ENCODE measurements at places on chromosomes 4 and X. TPM values are rescaled to one million over a fixed set of nuclear protein-coding genes. Genes with fewer than 3 reads are reported as not detected.

- DNase-seq: no peak
Observed at GRCh38 chr4:159503236-159504008, 400.5 kb downstream of the RAPGEF2 start.

DNA sequence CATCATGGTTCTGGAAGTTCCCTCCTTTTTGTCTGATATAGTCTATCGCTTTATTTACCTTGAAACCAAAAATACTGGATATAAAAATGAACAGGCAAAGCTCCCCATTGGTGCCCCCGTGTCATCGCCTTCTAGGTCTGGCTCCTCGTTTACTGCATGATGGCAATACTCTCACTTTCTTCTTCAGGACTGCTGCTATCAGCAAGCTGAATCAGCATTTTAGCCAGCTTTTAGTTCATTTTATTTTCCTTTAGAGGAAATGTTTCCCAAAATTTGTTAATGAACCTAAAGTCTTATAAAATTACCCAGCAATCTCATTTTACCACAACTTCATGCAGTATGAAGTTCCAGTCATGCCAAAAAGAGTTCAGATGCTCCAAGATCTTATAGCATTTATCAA is 80.5 kb downstream of the ZIC3 start:
- DNase-seq: no peak

GRCh38 chr4:173669460-173670179 is 139.6 kb upstream of the HAND2 start:
- DNase-seq: no peak

Gene PAGE4
- total RNA-seq: not detected

GRCh38 chrX:129590596-129590995 is 50.5 kb downstream of the OCRL start:
- no peak for DNase-seq

GRCh38 chr4:24915121-24915922 is 2.5 kb upstream of the CCDC149 start:
- no peak for DNase-seq

GRCh38 chr4:153116291-153116680 is 88.0 kb upstream of the TRIM2 start:
- no peak for DNase-seq

DNA sequence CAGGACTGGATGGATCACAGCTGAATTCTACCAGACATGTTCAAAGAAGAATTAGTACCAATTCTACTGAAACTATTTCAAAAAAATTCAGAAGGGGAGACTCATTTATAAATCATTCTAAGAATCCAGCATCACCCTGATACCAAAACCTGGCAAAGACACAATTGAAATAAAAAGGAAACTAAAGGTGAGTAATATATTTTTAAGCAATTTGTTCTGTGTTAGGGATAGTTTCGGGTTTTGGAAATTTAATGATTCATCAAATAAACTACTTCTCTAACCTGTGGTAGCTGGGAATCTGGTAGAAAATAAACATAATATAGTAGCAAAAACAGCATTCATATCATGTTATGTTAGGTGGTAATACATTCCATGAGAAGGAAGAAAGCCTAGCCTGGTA is 662.2 kb upstream of the BOD1L1 start:
- DNase-seq: no peak

- no peak for DNase-seq
Observed at GRCh38 chr4:24145591-24145990, 255.7 kb upstream of the PPARGC1A start.

GRCh38 chr4:114310296-114310925 is 288.2 kb upstream of the UGT8 start:
- no peak for DNase-seq

DNA sequence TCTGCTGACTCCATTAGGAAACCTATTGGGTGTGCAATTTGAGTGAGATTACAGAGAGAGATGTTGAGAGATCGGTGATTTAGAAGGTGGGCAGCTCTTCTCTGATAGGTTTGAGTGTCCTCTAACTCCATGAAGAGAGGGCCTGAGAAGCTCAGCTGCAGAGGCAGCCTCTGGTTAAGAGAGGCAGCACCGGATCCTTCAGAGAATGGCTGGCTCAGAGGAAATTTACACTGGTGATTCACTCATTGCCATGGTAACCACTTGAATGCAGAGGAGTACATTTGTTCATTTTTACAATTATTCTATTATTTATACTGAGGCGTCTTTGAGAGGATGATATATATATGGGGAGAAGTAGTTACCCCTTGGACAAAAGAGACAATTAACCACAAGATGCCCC is 171.7 kb downstream of the PDGFRA start:
- no peak for DNase-seq

Gene STAP1
- not detected for total RNA-seq

Gene ZNF674
- total RNA-seq: 5.7 TPM

DNA sequence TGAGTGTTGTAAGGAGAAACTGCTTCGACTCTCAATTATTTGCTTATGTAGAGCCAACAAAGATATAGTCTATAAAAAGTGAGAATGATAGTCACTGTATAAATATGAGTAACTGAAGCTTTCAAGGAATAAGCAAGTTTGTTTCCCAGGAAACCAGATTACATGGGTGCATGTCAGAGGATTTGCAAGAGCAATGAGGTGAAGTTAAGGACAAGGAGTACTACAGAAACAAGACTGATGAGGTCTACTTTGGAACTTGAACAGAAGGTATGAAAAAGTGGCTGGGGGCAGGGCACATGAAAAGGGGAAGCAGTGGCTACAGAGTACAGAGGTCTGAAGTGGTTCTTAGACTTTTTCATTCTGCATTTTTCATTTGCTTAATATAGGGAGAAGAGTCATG is 321.0 kb upstream of the CXXC4 start:
- DNase-seq: no peak

Gene EIF4E
- 90.6 TPM for total RNA-seq

DNA sequence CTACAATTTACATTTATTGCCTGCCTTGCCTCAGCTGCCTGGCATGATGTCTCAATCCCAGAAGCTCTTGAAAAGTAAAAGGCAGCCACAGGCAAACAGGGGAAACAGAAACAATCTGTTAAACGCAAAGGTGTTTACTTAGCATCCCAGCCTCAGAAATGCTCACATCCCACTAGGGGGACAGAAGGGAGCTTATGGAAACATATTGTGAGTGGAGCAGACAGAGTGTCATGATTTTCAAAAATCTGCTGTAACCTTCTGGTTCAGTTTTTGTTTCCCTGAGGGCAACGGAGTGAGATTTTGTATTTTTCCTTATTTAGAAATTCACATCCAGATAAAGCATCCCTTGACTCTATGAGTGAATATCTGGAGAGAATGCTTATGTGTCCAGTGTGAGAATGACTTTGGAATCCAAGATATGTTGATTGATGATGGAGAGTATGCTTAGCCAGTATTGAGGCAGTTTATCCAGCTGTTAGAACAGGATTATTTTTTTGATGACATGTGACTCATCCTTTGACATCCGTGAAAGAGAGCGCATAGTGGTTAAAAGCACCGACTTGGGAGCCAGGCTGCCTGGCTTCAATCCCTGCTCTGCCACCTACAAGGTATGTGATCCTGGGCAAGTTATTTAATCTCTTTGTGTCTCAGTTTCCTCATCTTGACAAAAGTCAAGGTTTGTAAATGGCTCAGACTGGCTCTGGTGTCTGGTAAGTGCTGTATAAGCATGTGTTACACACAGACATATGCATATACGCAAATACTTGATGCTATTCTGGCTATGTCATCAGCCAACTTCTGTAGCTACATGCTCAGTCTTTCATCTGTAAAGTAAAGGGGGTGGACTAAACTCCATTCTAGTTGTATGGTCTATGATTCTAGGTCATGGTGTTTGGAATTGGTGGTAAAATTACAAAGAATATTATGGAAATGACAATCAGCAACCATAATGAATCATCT is 381.2 kb downstream of the RAPGEF2 start:
- DNase-seq: no peak

GRCh38 chr4:106245176-106245575 is 70.8 kb downstream of the TBCK start:
- no peak for DNase-seq

DNA sequence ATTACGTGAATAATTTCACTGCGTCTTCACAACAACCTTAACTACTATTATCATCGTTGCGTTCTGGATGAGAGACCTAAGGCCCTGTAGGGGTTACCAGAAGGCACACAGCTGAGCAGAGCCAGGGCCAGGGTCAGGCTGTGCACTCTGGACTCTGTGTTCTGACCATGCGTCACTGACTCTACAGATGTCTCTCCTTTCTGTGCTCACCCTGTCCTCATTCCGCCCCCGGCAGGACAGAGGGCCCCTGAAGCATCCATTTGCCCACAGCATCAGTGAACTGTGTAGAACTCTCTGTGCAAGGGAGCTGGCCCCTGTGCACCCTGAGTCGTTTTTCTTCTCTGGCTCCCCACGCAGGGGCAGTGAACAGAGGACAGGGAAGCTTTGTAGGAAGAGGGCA is 21.3 kb downstream of the GPKOW start:
- no peak for DNase-seq

Gene NLGN4X
- total RNA-seq: 23.5 TPM

GRCh38 chr4:145540235-145540634 is 58.6 kb downstream of the SMAD1 start:
- no peak for DNase-seq

DNA sequence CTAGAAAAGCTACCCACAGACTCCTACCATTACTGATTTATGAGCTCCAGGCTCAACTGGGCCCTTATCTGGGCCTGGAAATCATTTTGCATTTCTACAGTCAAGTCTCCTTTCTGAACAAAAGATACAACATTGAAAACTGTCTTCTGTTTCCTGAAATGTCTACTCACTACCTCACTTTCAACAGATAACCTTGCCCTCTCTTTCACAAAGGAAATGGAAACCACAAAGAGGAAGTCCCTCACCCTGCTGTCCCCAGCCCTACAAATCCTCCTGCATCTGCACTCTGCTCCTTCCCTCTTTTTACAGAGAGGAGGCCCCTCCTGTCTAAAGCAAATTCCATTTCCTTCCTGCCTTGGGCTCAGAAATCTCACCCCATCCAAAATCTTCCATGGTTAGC is 24.8 kb upstream of the CYBB start:
- no peak for DNase-seq

Gene RASGEF1B
- 7.2 TPM for total RNA-seq

DNA sequence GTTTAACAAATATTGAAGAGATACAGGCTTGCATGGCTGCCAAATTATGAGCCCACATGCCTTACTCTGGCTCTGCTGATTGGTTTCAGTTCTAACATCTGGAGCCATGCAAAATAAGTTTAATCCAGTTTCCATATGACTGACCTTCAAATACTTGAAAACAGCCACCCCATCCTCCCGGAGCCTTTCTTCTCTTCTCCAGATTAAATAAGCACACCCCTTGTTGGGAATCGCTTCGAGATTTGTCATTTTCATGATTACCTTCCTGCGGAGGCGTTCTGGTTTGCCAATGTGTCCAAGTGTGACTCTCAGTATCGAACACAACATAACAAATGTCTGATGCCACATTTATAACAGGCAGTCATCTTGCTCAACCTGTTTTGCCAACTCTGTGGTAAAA is 101.6 kb upstream of the JADE1 start:
- no peak for DNase-seq

- no peak for DNase-seq
Observed at GRCh38 chr4:37928426-37929416, 31.5 kb upstream of the PTTG2 start.

DNA sequence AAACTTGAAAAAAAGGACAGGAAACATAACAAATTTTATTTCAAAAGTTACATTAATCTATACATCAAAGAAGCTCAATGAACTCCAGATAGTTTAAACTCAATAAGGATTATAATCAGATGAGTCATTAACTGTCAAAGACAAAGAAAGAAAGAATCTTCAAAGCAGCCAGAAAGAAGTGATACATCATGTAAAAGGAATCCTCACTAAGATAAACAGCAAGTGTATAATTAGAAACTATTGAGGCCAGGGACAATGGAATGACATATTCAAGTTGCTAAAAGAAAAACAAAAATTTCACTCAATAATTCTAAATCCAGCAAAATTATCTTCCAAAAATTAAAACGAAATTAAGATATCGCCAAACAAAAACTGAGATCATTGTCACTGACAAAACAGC is 161.6 kb upstream of the NWD2 start:
- DNase-seq: no peak

Gene CT55
- 0.34 TPM for total RNA-seq

DNA sequence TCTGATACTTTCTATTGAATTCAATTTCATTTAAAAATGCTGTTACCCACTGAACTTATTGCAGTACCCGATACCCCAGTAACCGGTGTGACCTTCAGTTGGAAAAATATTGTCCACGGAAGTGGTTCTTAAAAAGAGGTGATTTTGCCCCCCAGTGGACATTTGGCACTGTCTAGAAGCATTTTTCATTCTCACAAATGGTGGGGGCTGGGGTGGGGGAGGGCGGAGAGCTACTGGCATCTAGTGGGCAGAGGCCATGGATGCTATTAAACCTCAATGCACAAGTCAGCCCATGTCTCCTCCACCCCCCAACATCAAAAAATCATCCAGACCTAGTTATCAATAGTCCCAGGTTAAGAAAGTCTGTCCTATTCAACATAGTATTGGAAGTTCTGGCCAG is 19.6 kb upstream of the CHM start:
- no peak for DNase-seq
